ENCODE measurements at places on chromosomes 6 and 20. TPM values are rescaled to one million over a fixed set of nuclear protein-coding genes. Genes with fewer than 3 reads are reported as not detected.

DNA sequence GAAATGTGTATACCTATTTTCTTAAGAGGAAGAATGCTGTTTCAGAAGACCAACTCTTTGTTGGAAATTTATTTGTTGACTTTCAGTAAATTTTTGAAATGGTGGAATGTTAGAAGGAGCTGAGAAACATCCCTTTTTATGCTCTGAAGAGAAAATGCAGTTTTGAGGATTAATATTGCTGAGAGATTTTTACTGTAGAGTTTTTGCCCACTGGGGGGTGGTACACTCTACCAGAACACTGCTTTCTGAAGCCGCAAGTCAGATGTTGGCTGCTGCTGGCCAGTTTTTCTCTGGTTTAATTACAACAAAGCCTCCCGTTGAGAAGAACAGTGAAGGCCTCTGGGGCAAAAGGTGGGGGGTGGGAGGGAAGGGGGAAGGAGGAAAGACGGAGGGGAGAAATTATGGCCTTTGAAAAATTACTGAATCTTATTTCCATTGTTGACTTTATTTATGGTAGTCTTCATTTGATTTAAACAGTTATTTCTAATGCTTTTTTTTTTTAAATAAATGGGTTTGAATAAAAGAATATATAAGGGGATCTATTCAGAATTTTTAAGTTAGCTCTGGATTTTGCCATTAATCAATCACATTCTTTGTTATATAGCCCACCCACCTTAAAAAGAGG lies 3.0 kb downstream of the FLRT3 start:
- no peak overlapping the region for H3K27ac ChIP-seq
- H3K4me3 ChIP-seq: no peak overlapping the region
- H3K4me1 ChIP-seq: peaks cover 2% of the 10 kb centered on the region

GRCh38 chr20:34797012-34797995 lies 28.1 kb downstream of the NCOA6 start:
- H3K27ac ChIP-seq: no peak overlapping the region
- no peaks in the 10 kb centered on the region for H3K27me3 ChIP-seq
- no peaks in the 10 kb centered on the region for H3K4me1 ChIP-seq
- H3K4me3 ChIP-seq: no peak overlapping the region
- DNase-seq: no peak
- H3K36me3 ChIP-seq: no peaks in the 10 kb centered on the region

GRCh38 chr6:53065266-53066076 lies at the start of gene FBXO9:
Gene FBXO9, plus strand, starts transcription at chr6:53065404. Its CDS starts 386 bp downstream, at chr6:53065790.
- H3K27me3 ChIP-seq: no peaks in the 10 kb centered on the region
- H3K4me3 ChIP-seq: peak within 1 kb of the TSS; percentile 99
- DNase-seq: peak; percentile 60
- peak within 1 kb of the TSS; percentile 84 for H3K27ac ChIP-seq

GRCh38 chr20:22887796-22888195 lies 147.3 kb upstream of the SSTR4 start:
- H3K4me3 ChIP-seq: no peak overlapping the region
- no peaks in the 10 kb centered on the region for H3K27me3 ChIP-seq
- no peaks in the 10 kb centered on the region for H3K36me3 ChIP-seq
- no peak for DNase-seq
- no peak overlapping the region for H3K27ac ChIP-seq
- H3K4me1 ChIP-seq: no peaks in the 10 kb centered on the region

GRCh38 chr20:4894409-4894808 lies 106.9 kb downstream of the SLC23A2 start:
- H3K27me3 ChIP-seq: no peaks in the 10 kb centered on the region
- no peak overlapping the region for H3K27ac ChIP-seq
- no peaks in the 10 kb centered on the region for H3K4me1 ChIP-seq
- H3K4me3 ChIP-seq: no peak overlapping the region
- peaks cover 20% of the 10 kb centered on the region for H3K36me3 ChIP-seq

- no peak overlapping the region for H3K27ac ChIP-seq
- no peaks in the 10 kb centered on the region for H3K36me3 ChIP-seq
- DNase-seq: no peak
Measured at GRCh38 chr20:45835329-45835765, 1.7 kb downstream of the SNX21 start.

DNA sequence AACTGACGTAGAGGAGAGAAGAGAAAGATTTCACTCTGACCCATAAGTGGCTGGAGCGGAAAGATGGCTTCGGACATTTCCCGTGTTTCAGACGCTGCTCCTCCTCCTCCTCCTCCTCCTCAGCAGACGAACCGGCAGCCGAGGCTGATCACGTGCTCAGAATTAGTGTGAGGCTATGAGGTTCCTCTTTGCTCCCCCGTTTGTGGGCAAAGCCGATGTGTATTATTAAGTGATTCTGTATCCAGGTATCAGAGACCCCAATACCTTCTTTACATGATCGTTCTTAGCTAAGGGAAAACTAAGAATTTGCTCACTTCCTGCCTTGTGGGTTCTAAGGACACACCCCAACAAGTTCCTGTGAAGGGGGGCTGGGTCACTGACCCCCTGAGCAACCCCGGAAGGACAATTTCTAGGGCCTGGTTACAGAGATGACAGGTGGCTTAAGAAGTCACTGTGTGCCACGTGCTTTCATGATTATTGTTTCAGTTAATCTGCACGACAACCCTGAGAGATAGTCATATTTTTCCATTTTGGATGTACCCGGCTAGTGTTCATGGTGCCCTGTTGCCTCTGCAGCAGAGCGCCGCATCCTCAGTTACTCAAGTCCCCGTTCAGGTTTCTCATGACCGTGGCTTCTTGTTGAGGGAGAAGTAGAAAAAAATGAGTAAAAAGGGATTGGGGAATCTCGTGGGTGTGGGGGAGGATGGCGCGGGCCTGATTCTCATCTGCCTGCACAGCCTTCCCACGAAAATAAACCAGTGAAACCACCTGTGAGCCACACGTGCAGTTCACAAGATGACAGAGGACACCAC lies 671.8 kb downstream of the QKI start:
- no peaks in the 10 kb centered on the region for H3K27me3 ChIP-seq
- H3K27ac ChIP-seq: no peak overlapping the region
- no peak overlapping the region for H3K4me3 ChIP-seq
- no peaks in the 10 kb centered on the region for H3K4me1 ChIP-seq
- H3K36me3 ChIP-seq: no peaks in the 10 kb centered on the region
- DNase-seq: no peak

DNA sequence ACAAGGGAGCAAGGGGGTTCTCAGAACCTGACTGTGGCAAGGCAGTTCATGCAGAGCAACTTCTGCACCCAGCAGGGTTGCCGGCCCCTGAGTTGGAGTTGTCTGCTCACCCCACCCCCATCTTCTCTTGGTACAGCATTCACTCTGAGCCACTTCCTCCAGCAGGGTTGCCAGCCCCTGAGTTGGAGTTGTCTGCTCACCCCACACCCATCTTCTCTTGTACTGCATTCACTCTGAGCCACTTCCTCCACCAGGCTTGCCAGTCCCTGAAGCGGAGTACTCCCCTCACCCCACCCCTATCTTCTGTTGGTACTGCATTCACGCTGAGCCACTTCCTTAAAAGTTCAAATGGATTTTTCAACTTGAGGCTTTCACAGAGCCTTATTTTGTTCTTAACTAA lies 79.7 kb upstream of the SYNDIG1 start:
- DNase-seq: peak; percentile 58
- no peaks in the 10 kb centered on the region for H3K36me3 ChIP-seq
- peaks cover 34% of the 10 kb centered on the region for H3K4me1 ChIP-seq
- no peaks in the 10 kb centered on the region for H3K27me3 ChIP-seq
- H3K27ac ChIP-seq: no peak overlapping the region

GRCh38 chr20:19974630-19975435 lies 42.3 kb upstream of the NAA20 start:
- H3K27me3 ChIP-seq: no peaks in the 10 kb centered on the region
- no peak overlapping the region for H3K27ac ChIP-seq
- DNase-seq: no peak
- H3K4me1 ChIP-seq: no peaks in the 10 kb centered on the region
- no peaks in the 10 kb centered on the region for H3K36me3 ChIP-seq
- no peak overlapping the region for H3K4me3 ChIP-seq

Gene OR2B6
- total RNA-seq: not detected

Gene C6orf47
- 36.2 TPM for total RNA-seq

Gene PRL
- not detected for total RNA-seq

Gene ZBTB12
- total RNA-seq: 3.5 TPM

Gene PROKR2
- not detected for total RNA-seq

Gene SEL1L2
- not detected for total RNA-seq

Gene FOXQ1
- not detected for total RNA-seq

Gene DOK5
- total RNA-seq: not detected
